ENCODE measurements at places on chromosomes 16 and 17. TPM values are rescaled to one million over a fixed set of nuclear protein-coding genes. Genes with fewer than 3 reads are reported as not detected.

ACE gene
- 3.5 TPM for total RNA-seq

COASY gene
- total RNA-seq = 31.5 TPM

ATP1B2 gene
- 0.07 TPM for total RNA-seq

TEX19 gene
- total RNA-seq = not detected

C17orf67 gene
- total RNA-seq = 0.91 TPM

LITAFD gene
- total RNA-seq = not detected

PRSS22 gene
- total RNA-seq = not detected

KRT9 gene
- 0.07 TPM for total RNA-seq

MSLN gene
- not detected for total RNA-seq

CAMKK1 gene
- total RNA-seq = 11.2 TPM

ATXN7L3 gene
- 49.3 TPM for total RNA-seq

GNG13 gene
- total RNA-seq = not detected

OR3A3 gene
- not detected for total RNA-seq

CD300LD gene
- total RNA-seq = not detected

AXIN2 gene
- total RNA-seq = 1.9 TPM

C16orf96 gene
- not detected for total RNA-seq

OMG gene
- total RNA-seq = 0.30 TPM

CNTD1 gene
- 0.07 TPM for total RNA-seq

HS3ST6 gene
- not detected for total RNA-seq

CSH2 gene
- total RNA-seq = not detected

ZNF207 gene
- total RNA-seq = 90.4 TPM

CD19 gene
- total RNA-seq = not detected

KRTAP3-2 gene
- total RNA-seq = not detected

KRT25 gene
- total RNA-seq = not detected

SOST gene
- 8.8 TPM for total RNA-seq

NPIPA5 gene
- 5.3 TPM for total RNA-seq

DPH1 gene
- total RNA-seq = 36.1 TPM

BPTF gene
- total RNA-seq = 41.4 TPM

MILR1 gene
- total RNA-seq = 2.3 TPM

BLMH gene
- 35.5 TPM for total RNA-seq

TNFSF13 gene
- 1.4 TPM for total RNA-seq

CDH8 gene
- 0.13 TPM for total RNA-seq

TMEM98 gene
- 196 TPM for total RNA-seq

TMEM220 gene
- total RNA-seq = 1.2 TPM

All from smooth muscle cell of the pulmonary artery (primary cell).